Mucosa of descending colon (tissue), 3 donors: ENCODE measurements at places on chromosomes 11 and 22.

DNA sequence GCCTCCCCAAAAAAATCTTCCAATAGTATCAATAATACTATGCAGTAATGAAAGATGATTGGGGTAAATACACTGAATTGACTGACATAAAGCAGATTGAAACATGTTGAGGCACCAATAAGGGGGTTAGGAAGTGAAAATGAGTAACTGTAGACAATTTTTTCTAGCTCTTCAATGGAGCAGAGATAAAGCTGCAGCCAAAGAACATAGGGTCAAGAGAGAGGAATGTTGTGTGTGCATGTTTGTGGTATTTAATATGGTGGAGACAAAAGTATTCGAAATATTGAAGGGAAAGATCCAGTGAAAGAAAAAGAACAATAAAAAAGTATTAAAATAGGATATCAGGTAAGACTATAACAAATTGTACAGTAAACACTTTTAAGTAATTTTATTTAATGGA is 450.0 kb upstream of the CCDC179 start:
- no peak for DNase-seq

DNA sequence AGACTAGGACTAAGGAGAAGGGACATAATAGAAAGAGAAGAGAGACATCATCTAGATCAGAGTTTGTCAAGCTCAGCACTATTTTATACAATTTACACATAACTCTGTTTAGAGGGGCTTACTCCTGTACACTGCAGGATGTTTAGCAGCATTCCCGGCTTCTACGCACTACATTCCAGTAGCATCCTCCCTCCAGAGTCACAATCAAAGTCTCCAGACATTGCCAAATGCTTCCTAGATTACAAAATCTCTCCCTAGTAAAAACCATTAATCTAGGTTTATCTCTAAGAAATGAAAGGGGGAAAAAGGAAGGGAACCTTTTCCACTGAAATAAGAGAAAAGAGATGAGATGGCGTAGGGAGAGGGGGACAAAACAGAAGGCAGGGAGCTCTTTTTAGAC is 4.0 kb downstream of the USP28 start:
- no peak for DNase-seq

DNA sequence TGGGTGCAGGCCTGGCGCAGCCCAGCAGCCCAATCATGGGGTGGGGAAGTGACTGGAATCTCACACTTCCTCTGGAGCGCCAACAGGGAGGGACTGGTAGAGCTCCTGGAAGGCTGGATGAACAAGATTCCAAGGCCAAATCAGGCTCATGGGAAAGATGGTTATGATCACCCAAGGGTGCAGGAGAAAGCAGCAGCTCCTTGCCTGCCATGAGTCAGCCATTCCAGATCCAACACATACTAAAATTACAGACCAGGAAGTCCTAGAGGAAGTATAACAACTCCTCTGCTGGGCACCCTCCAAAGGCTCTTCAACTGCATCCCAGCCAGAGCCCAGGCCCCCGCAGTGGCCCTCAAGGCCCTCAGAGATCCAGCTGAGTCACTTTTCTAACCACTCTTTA is 427.3 kb downstream of the TENM4 start:
- DNase-seq = no peak

DNA sequence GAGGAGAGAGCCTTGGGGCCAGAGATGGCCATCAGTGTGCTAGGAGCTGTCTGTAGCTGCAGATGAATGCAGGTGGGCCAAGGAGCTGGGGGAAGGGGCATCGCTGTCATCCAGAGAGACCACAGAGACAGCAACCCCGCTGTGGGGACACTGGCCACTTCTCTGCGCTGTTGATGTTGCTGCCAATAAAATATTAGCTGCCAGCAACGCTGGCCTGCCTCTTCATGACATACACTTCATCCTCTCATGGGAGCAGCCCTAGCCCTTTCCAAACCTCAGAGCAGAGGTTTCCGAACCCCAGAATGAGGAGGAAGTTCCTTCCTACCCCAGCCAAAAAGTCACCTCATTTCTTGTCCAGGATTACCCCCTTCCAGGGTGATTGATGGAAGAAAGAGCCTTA is 106.2 kb downstream of the PARVA start:
- DNase-seq = no peak

DNA sequence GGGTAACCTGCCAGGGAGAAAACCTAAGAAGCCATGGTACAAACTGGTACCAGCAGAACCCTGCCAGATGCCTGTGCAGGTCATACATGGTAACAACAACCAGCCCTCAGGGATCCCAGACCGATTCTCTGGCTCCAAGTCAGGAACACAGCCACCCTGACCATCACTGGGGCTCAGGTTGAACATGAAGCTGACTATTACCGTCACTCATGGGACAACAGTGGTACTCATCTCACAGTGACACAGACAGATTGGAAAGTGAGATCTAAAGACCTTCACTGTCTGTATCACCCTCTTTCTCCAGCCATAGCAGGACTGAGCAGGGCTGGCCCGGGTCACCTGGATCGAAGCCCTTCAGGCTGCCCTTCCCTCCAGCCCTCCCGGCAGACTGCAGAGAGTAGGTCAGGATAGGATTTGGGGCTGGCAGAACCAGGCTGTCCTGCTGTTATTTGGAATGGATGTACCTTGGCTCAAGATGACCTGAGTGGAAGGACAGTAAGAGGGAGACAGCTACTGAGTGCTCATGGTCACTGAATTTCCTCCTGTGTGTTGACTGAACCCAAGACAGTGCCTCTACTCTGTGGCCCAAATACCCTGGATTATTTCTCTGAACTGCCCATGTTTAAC is 94.7 kb downstream of the GGTLC2 start:
- DNase-seq = no peak

DNA sequence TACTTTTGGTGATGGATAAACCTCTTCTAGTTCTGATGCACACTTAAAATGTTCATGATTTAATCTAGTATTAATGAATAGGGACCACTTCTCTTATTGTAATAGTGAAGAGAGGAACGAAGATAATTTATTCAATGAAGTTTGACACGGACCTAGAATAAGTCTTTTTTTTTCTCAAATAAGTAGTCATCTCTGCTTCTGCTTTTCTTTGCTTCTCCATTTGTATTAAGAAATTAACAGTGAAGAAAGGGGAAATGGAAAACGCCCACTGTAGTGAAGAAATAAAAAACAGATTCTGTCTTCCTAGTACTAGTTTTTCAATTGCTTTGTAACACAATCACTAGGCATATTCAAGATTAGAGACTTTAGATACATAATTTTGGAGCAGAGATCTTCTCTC is 73.0 kb downstream of the CD44 start:
- no peak for DNase-seq

DNA sequence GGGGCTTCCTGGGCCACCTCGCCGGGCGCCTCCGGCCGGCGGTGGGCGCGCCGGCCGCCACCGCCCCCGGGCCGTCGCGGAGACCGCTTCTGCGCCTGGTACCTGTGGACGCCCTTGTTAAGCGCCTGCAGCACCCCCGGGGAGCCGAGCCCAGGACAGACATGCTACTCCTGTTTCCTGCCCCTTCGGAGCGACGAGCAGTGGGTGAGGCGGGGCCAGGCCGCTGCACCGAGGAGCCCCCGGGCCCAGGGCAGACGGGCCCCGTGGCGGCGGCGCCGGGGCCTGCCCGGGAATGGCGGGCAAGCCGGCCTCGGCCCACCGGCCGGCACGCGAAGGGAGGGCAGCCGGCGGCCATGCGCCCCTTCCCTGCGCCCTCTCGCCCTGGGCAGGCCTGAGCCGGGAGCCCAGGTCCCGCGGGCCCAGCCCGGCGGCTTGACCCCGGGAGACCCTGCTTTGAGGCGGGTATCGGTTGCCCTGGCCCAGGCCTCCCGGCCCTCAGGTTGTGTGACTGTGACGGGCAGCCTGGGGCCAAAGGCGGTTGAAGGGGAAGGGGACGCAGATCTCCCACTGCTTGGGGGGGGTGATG is 789 bp upstream of the KDM2A start:
- peak; percentile 81 for DNase-seq
